ENCODE measurements at places on chromosomes 16 and 17. TPM values are rescaled to one million over a fixed set of nuclear protein-coding genes. Genes with fewer than 3 reads are reported as not detected.

ABCC3 gene
- total RNA-seq = 34.8 TPM

RPL27 gene
- total RNA-seq = 1,145 TPM

CLDN7 gene
- 17.2 TPM for total RNA-seq

SLC43A2 gene
- 2.3 TPM for total RNA-seq

CEP112 gene
- 5.4 TPM for total RNA-seq

DYNLRB2 gene
- total RNA-seq = 0.26 TPM

NSMCE1 gene
- total RNA-seq = 142 TPM

CDH8 gene
- total RNA-seq = not detected

FBXL19 gene
- 14.5 TPM for total RNA-seq

CCDC40 gene
- 1.5 TPM for total RNA-seq

GFER gene
- total RNA-seq = 13.1 TPM

AP2B1 gene
- total RNA-seq = 61.6 TPM

PPM1E gene
- total RNA-seq = 0.50 TPM

OTOP3 gene
- total RNA-seq = not detected

CLEC19A gene
- not detected for total RNA-seq

PHOSPHO1 gene
- total RNA-seq = 0.17 TPM

VTN gene
- 0.51 TPM for total RNA-seq

All from fibroblast of lung (primary cell).